Mononuclear cell (primary cell): ENCODE measurements at places on chromosomes 2 and 18. TPM values are rescaled to one million over a fixed set of nuclear protein-coding genes. Genes with fewer than 3 reads are reported as not detected.

The CRYGD gene
- total RNA-seq, result not detected

The IL37 gene
- total RNA-seq, result not detected

The RGPD8 gene
- total RNA-seq, result 96.6 TPM

The LPIN2 gene
- total RNA-seq, result 51.1 TPM

The DSG2 gene
- total RNA-seq, result 0.21 TPM

The LYPD1 gene
- not detected for total RNA-seq
